Keratinocyte (primary cell): ENCODE measurements at places on chromosomes 7 and 10. TPM values are rescaled to one million over a fixed set of nuclear protein-coding genes. Genes with fewer than 3 reads are reported as not detected.

Gene TLX1
- not detected in 3 replicates for polyA plus RNA-seq

Gene GJC3
- not detected in 3 replicates for polyA plus RNA-seq

Gene GHITM
- polyA plus RNA-seq = 146 to 214 TPM (median 175 TPM) in 3 replicates

Gene ASIC3
- polyA plus RNA-seq = 0.24 to 0.97 TPM (median 0.35 TPM) in 3 replicates

Gene SLC37A3
- 42.5 to 51.4 TPM (median 43.6 TPM) in 3 replicates for polyA plus RNA-seq

Gene EBF3
- 0.01 to 0.05 TPM in 2 of 3 replicates, not detected in the other for polyA plus RNA-seq

- no peak for DNase-seq
These were observed 85.6 kb downstream of the AOAH start for GRCh38 chr7:36638586-36639263.

GRCh38 chr10:132058793-132059759 lies 6.7 kb upstream of the JAKMIP3 start:
- DNase-seq = no peak

DNA sequence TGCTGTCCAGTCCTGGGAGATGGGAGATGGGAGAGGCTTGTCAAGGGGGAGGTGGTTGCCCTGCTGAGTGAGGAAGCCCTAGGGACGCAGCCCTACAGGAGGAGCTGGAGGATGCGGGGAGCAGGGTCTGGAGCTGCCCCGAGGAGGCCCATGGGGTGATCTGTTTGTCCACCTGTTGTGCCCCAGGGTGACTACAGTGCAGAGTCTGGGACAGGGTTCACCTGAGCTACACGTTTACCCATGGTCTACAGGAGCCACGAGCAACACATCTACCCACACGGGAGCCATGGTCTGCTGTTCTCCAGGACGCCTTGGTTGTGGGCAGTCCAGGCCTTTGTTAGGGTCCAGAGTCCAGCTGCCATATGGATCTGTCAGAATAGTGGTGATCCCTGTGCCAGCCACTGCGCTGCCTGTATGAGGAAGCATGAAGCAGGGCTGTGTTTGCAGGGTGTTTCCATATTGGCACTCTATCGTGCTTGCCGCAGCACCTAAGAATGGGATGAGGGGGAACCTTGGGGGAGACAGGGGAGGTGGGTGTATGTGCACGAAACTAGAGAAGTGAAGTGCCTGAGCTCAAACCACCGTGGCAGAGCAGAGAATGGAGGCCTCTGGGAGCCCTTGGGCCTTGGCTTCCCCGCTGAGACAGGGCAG lies 23.7 kb downstream of the ZNF775 start:
- DNase-seq = no peak

DNA sequence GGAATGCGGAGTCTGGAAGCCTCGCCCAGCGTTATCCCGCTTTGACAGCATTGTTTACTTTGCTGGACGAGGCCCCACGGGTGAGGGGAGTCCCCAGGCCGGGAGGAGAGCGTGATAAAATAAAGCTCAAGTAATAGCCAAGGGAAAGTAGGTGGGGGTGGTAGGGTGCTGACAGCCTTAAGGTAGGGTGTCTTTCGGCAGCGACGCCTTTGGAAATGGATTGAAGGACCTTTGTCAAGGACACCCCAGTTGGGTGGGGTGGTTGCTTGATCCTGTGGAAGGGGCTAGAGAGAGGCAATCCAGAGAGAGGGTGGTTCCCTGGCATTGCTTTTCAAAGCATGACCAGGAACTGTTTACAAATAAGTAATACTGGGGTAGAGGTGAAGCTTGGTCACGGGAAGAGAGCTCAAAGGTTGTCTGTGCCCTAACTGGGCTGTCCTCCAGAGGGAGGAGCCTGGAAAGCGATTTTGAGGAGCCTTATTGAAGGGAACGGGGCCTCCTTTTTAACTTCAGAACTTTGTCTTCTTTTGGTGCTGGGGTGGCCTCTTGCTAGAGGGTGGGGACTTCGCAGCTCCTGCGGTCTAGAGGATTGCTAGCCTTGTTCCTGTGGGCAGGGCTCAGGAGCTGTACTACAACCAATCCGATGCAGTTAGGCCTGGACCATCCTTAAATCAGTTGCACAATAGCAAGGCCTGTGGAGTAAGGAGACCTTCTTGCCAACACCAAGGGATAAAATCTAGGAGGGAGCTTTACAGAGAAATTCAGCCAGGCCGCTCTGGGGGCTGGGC lies 1.3 kb downstream of the EIF4EBP2 start:
- no peak for DNase-seq

- DNase-seq = no peak
These were observed 132.4 kb downstream of the CDK14 start for GRCh38 chr7:90728568-90728967.

- no peak for DNase-seq
These were observed 46.8 kb downstream of the PDE1C start for GRCh38 chr7:32023376-32023775.

GRCh38 chr7:128121711-128122530 lies 90.7 kb upstream of the LRRC4 start:
- DNase-seq = no peak
